ENCODE measurements at places on chromosomes 16 and 17.
A peak's percentile ranks its signal among the peaks of the same experiment; 100 is the strongest.

DNA sequence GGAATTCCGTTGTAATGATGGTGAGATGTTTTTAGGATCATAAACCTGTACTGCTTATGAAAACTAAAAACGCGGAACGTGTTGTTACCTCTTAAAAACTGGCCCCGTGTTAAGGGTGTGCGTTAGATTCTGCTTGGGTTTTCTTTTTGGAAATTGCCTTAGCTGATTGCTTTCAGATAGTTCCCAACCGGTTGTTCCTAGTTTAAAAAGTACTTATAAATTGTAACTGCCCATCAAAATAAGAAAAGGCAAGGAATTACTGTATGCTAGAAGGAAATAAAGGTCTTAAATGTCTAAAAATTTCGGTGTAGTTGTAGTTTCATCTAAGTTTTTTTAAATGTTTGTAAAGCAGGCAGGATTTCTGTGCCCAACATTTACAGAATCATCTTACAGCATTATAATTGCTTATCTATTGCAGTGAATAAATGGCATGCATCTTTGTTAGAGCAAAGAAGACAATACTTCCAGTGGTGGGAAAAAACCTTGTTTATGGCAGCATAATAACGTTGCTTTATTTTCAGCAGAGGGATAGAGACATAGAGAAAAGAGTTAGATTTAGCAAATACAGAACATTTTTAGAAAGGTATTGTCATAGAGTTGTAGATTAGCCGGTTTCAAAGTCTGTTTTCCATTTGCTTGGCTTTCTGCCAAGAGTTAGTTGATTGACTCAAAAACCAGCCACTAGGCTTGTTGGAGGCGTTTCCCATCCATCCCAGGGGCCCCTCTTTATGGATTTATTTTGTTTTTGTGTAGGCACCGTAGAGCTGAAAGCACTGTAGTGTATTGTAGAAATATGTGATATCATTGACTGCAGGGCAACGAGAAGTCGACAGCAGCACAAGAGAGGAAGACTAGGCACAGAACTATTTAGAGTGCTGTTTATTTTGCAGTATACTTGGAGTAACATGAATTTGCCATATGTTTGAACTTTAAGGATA is 1.7 kb downstream of the PPM1D start:
- peak; percentile 17 for DNase-seq

GRCh38 chr17:41656249-41657023 is 32.1 kb upstream of the KRT17 start:
- DNase-seq, result no peak

DNA sequence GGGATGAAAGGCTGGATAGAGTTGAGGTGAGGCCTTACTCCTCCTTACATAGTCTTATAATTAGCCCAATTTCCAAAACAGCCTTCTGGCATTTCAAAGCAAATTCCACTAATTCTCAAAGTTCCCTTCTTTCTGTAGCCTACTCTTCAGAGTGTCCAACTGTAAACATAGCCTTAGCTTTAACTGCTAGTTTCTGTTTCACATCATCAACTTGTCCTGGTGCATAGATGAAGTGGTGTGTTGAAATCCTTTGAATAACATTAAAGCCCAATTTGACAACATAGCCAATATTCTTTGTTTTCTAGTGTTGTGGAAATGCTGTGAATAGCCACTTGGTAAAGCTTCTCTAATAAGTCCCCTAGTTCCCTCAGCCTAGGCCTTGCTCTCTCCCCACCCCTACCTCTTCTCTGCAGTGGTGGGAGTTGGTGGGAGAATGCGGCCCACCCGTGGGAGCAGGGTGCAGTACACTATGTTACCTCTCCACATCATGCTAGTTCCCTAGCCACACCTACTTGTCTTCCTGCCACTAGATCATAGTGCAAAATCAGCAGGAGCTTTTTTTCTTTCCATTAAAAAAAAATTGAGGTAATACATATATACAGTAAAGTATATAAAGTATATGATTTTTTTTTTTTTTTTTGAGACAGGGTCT is 127.0 kb upstream of the HAS3 start:
- no peak for DNase-seq

DNA sequence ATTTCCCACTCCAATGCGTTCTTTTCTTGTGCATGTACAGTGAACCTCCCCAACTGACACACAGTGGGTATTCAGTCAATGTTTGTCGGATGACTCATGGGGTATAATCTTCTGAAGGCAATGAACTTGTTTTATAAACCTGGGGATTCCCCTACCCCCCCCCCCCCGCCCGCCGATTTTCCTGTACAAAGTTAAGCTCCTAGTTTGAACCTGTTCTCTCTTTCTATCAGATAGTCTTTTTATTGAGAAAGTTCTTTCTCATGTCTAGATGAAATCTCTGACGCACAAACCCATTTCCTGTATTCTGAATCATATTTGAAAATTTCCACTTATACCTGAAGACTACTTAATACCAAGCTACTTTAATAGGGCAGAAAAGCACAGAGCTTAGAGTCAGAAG is 338.3 kb downstream of the CA10 start:
- no peak for DNase-seq

DNA sequence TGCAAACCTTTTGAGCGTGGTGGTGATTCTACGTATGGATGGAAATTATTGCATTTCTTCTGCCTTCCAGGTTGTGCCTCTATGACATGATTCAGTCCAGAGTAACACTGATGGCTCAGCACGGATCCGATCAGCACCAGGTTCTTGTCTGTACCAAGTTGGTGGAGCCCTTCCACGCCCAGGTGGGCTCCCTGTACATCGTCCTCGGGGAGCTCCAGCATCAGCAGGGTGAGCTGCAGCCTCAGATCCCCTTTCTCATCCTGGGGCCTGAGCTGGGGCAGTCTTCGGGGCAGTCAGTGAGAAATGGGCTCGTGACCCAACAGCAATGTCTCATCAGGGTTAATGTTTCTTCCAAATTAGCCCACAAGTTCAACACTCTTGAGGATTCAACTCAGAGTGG is 9.3 kb upstream of the CDK3 start:
- no peak for DNase-seq

DNA sequence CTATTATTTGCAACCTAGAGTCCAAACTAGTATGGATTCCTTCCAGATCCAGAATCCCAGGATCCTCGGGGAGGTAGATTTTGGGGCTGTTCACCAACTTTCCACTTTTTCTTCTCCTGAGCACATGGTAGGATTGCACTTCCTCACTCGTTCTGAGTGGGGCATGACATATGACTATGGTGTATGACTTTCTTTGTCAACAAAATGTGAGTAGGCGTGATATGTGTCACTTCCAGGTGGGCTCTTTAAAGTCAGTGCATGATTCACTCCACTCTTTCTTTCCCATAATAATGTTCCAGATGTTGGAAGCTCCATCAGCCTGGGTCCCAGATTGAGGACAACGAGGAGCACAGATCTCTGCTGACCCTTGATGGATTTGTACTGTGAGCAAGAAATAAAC is 21.5 kb downstream of the IRX5 start:
- DNase-seq, result no peak

GRCh38 chr17:45936610-45937009 is 42.3 kb downstream of the MAPT start:
- no peak for DNase-seq

DNA sequence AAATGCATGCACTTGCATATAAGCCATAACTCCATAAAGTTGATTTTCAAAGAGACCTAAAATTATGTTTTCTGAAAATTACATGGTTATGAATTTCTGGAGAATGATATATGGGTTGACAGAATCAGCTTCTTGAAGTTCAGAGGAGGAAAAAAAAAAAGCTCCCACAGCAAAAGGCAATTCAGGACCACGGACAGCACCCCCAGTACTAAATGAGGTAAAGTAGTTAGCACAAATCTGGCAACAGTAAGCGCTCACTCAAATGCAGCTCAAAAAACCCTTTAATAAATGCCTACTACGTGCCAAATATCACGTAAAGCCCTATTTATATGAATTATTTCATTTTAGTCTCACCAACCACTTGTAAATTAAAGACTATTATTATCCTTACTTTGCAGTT is 135.2 kb downstream of the SHISA9 start:
- no peak for DNase-seq

DNA sequence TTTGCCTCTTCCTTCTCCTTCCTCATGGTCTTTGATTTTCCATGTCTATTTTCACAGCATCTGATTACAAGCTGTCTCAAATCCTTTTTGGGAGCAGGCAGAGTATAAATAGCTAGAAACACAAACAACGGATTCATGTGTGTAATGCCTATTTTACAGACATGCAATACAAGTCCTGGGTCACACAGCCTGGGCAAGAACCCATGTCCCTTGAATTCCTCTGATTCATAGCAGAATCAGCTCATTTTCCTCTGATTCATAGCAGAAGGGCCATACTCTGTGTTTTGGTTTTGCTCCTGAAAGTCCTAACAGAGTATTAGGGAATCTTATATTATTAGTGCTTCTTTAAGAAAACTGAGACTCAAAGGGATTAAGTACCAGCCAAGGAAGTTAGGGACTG is 71.3 kb downstream of the IRX5 start:
- no peak for DNase-seq

DNA sequence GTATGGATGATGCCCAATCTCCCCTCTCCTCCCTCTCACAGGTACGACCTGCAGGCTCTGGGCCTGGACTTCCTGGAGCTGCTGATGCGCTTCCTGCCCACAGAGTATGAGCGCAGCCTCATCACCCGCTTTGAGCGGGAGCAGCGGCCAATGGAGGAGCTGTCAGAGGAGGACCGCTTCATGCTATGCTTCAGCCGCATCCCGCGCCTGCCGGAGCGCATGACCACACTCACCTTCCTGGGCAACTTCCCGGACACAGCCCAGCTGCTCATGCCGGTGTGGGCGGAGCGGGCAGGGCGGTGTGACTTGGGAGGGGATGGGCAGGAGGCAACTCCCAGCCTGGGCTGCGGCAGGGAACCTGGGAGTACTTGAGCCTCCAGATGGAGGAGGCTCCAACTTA is 18.1 kb downstream of the SPATA32 start:
- no peak for DNase-seq

GRCh38 chr17:77503916-77504651 is 363.3 kb downstream of the SEC14L1 start:
- no peak for DNase-seq

- DNase-seq, result no peak
Measured at GRCh38 chr16:20504418-20504817, 53.1 kb downstream of the ACSM2A start.

- DNase-seq, result no peak
Measured at GRCh38 chr17:2319051-2319450, 15.3 kb downstream of the SRR start.

GRCh38 chr17:68353111-68353521 is 61.8 kb downstream of the ARSG start:
- no peak for DNase-seq

DNA sequence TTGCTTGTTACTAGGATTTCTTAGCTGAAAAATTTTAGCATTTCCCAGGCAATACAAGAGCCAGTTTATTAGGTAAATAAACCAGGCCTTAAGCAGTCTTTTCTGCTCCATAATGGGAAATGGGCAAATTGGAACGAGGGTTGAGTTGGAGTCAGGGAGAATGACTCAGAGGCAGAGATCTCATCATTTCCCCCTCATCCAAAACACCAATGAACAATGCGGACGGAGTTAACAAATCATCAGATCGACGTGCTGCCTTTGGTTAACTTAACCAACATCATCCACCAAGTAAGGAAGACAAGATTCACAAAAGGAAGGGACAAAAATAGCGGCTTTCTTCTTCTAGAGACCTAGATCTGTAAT is 243.5 kb downstream of the STX8 start:
- DNase-seq, result no peak

- no peak for DNase-seq
Measured at GRCh38 chr16:59220011-59220410, 485.9 kb upstream of the GOT2 start.

- DNase-seq, result no peak
Measured at GRCh38 chr17:66726371-66726770, 108.5 kb upstream of the CACNG5 start.

DNA sequence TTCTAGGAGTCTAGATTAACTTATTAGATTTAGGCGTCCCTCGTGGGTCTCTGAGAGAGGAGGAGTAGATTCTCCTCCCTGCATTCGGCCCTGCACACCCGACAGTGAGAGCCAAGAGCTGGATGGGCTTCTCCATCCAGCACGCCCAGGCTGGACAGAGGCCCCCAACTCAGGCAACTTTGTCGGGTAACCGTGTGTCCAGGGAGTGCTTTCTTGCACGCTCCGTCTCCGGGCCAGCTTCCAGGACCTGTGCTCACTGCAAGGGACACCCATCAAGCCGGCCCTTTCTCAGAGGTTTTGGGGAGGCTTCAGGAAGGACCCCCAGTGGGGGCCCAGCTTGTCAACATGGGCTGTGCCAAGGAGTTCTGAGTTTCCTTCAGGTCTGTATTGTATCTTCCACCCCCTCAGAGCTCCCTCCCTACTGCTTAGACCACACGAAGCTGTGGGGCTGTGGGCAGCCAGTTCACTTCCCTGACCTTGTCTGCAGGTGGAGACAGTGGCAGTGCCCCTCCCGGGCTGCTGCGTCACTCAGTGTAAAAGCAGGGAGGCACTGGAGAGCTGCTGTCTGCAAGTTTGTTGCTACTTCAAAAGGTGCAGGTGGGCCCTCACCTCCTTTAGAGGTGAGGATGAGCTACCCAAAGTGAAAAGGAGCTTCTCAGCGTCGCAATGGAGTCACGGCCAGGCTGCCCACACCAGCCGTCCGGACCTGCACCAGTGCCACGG is 24.0 kb upstream of the C16orf78 start:
- DNase-seq, result no peak

DNA sequence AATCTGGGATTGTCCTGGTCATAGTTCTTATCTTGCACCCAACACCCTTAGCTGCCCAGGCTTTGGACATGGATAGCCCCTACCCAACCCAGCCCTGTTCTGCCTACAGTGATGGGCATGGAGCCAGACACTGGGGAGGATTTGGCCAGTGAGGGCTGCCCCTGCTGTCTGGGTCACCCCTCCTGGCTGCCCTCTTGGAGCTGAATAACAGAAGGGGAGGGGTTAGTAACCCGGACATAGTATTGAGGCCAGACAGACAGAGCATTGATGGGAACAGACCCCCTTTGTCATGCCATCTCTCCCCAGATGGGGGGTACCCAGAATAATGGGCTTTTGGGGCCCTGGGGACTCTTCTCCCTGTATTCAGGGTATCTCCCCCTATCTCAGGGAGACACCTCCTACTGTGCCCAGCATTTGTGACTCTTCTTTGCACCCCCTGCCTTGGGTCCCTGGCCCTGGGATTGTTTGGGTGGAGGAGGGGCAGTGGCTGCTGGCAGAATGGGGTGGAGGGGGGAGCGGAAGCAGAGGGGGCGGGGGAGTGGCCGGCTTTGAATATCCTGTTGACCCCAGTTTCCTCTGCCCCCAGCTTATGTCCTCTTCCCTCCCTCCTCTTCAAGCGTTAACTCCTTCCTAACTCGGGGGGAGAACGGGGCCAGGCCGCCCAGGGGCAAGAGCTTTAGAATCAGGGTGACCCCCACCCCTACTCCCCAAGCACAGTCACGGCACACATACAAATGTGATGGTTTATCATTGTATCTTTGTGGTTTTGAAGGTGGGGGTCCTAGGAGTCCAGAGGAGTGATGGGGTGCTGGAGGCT is 17.0 kb downstream of the GJD3 start:
- no peak for DNase-seq

GRCh38 chr16:15032547-15033308 is 23.1 kb downstream of the NTAN1 start:
- DNase-seq, result no peak

GRCh38 chr17:10681866-10682446 is 15.4 kb downstream of the SCO1 start:
- DNase-seq, result no peak

Measured in activated T-helper 2 cell treated with anti-CD3 and anti-CD28 coated beads, Interferon-gamma antibody, Interleukin-2, Interleukin-4, amounts not matched to agents 10 μg/mL and 5 μg/mL and 100 μg/mL, durations not matched to agents 14 hours and 24 hours and 36 hours (primary cell).